IMR-90 (cell line): ENCODE measurements at places on chromosomes 16 and 17.

DNA sequence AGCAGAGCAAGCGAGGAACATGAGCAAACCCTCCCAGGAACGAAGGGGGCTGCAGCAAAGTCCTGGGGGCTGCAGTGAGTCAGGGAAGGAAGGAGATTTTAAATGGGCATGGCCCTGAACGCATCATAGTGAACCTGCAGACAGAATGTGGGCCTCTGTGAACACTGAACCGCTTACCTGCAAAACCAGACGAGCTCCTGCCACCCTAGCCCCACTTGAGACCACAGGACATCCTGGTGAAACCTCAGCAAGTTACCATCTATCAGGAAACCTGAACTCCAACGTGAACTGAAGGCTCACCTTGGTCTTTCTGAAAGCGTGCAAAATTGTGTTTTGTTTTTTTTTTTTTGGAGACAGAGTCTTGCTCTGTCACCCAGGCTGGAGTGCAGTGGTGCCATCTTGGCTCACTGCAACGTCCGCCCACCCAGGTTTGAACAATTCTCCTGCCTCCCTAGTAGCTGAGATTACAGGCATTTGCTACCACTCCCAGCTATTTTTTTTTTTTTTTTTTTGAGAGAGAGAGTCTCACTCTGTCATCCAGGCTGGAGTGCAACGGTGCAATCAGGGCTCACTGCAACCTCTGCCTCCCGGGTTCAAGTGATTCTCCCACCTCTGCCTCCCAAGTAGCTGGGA is 30.8 kb downstream of the FANCA start:
- peaks cover 24% of the 10 kb centered on the region for H3K36me3 ChIP-seq
- no peaks in the 10 kb centered on the region for H3K4me1 ChIP-seq
- H3K27ac ChIP-seq, result no peak overlapping the region
- no peak for DNase-seq
- H3K4me3 ChIP-seq, result no peak overlapping the region

- H3K4me1 ChIP-seq, result peaks cover 12% of the 10 kb centered on the region
- H3K4me3 ChIP-seq, result no peak overlapping the region
- no peak for DNase-seq
- no peak overlapping the region for H3K27ac ChIP-seq
- H3K36me3 ChIP-seq, result no peaks in the 10 kb centered on the region
Measured at GRCh38 chr16:53913920-53914319, 210.0 kb downstream of the FTO start.

DNA sequence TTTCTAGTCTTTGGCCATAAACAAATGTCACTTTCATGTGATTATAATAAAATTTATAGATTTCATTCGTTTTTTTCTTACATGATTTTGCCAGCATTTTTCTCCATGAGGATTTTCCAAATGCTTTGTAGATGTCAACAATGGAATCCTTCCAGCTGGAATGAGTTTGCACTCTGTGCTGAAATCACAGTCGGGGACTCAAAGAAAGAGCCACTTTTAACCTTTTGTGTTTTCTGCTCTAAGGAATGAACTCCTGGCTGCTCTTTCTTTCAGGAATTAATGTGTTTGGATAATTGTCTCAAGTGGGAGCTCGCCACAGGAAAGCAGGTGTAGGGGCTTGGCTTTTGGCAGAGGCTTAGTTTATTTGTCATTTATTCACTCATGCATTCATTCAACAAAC is 372.3 kb upstream of the SALL1 start:
- H3K27ac ChIP-seq, result peak overlapping the region; percentile 11; the same call in 1 of the 2 replicates
- H3K4me3 ChIP-seq, result no peak overlapping the region
- no peaks in the 10 kb centered on the region for H3K36me3 ChIP-seq
- no peaks in the 10 kb centered on the region for H3K27me3 ChIP-seq
- DNase-seq, result peak; percentile 49

DNA sequence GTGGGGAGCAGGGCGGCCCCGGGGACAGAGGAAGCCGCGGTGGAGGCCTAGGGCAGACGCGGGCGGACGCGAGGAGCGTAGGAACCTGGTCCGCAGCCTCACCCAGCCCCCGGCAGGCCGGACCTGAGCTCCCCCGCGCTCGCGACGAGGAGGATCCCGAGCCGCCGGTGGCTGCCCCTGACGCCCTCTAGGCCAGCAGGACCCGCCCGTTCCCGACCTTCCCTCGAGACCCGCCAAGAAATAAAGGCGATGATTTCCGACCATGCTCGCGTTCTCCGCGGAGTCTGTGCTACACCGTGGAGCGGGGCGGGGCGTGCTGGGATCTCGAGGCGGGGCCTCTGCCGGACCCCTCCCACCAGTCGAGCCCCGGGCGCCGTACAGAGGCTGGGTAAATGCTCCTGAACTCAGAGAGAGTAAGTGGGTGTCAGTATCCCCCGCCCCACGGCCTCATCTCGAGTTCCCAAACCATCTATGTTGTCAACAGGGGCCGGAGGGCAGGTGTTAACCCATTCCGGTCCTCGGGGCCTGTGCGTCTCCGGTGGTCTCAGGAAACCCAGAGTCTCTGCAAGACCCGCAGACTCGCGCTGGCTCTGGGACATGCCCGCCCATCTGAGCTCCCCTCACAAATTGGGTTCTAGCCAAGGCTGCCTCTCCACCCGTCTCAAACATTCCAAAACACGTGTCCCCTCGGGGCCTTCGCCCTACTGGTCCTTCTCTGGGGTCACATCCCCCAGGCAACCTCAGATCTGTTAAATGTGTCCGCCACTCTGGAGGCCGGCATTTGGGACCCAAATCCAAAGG is 13.7 kb downstream of the SYCE1L start:
- DNase-seq, result no peak
- H3K4me1 ChIP-seq, result peaks cover 3% of the 10 kb centered on the region
- no peak overlapping the region; the same call in 1 of the 2 replicates for H3K27ac ChIP-seq
- H3K36me3 ChIP-seq, result no peaks in the 10 kb centered on the region

DNA sequence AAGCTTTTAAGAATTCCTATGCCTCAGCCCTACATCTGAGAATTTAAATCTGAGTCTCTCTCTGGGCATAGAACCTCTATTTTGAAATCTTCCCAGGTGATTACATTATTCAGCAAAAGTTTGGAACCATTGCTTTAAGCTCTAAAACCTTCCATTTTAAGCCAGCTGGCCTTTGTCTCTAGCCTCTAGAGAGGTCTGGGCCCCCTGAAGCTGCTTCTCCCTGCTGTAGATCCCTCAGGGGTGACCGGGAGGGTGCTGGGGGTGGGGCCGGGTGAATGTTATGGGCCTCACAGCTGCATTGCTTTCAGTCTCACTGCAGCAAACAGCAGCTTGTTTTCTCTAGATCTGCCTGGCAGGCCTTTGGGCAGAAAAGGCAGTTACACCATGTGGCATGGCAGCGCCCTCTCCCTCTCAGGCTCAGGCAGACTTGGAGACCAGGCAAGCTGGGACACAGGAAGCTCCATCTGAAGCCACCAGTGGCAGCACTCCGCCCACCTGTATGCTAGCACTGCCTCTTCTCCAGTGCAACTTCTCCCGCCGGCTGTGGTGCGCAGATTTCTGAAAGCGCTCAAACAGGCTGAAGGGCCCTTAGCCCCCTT is 66.3 kb downstream of the MPRIP start:
- H3K27me3 ChIP-seq, result no peaks in the 10 kb centered on the region
- no peak overlapping the region for H3K4me3 ChIP-seq
- H3K27ac ChIP-seq, result peak overlapping the region; percentile 35; the same call in 1 of the 2 replicates

GRCh38 chr16:57049678-57050077 is 42.7 kb upstream of the CPNE2 start:
- H3K27me3 ChIP-seq, result no peaks in the 10 kb centered on the region
- DNase-seq, result no peak
- H3K4me1 ChIP-seq, result peaks cover 3% of the 10 kb centered on the region; the same call in 1 of the 2 replicates
- no peak overlapping the region for H3K27ac ChIP-seq
- peaks cover 14% of the 10 kb centered on the region for H3K36me3 ChIP-seq

GRCh38 chr17:9661027-9661426 is 15.7 kb downstream of the USP43 start:
- H3K27me3 ChIP-seq, result no peaks in the 10 kb centered on the region
- no peaks in the 10 kb centered on the region for H3K4me1 ChIP-seq
- H3K36me3 ChIP-seq, result no peaks in the 10 kb centered on the region
- DNase-seq, result no peak
- H3K27ac ChIP-seq, result no peak overlapping the region

DNA sequence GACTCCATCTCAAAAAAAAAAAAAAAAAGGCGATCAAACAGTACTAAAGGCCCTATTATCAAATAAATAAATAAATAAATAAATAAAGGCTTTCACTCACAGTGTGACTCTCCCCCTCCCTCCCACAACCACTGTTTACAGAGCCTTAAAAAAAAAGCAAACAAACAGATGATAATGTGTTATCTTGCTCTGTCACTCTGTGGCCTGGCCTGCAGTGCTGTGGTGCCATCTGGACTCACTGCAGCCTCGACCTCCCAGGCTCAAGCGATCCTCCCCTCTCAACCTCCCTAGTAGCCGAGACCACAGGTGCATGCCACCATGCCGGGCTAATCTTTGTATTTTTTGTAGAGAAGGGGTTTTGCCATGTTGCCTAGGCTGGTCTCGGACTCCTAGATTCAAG is 8.1 kb upstream of the NAGLU start:
- H3K4me1 ChIP-seq, result peaks cover 23% of the 10 kb centered on the region
- DNase-seq, result no peak
- H3K27me3 ChIP-seq, result no peaks in the 10 kb centered on the region
- no peak overlapping the region for H3K27ac ChIP-seq

DNA sequence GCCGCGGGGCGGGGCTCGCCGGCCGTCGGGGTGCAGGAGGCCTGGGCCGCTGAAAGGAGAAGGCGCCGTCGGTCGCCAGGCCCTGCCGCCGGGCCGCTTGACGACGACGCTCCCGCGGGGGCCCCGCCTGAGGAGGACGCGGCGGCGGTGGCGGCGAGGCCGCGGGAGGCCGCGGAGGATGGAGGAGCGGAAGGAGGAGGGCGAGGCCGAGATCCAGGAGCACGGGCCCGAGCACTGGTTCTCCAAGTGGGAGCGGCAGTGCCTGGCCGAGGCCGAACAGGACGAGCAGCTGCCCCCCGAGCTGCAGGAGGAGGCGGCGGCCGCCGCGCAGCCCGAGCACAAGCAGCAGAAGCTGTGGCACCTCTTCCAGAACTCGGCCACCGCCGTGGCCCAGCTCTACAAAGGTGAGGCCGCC is 430 bp downstream of the HAPSTR1 start:
- peak overlapping the region; percentile 93 for H3K4me3 ChIP-seq
- no peaks in the 10 kb centered on the region; the same call in 1 of the 2 replicates for H3K4me1 ChIP-seq
- no peaks in the 10 kb centered on the region for H3K27me3 ChIP-seq
- peak overlapping the region; percentile 98 for H3K27ac ChIP-seq
- no peak for DNase-seq
- H3K36me3 ChIP-seq, result peaks cover 14% of the 10 kb centered on the region

DNA sequence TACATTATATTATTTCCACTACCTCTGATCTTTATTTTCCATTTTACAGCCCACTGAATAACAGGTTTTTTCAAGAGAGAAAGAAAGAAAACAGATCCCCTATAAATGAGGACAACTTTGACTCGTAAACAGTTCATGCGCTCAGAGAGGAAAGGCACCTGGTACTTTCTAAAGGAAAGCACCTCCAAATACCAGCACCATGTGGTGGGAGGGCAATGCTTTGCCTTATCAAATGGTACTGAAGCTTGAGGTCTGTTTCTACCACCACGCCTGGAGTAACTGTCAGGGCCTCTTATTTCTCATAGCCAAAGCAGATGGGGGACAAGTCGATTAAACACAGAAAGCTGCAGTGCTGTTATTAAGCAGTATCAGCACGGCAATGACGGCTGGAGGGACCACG is 510.3 kb upstream of the ZFHX3 start:
- no peaks in the 10 kb centered on the region for H3K4me1 ChIP-seq
- no peak overlapping the region for H3K27ac ChIP-seq
- DNase-seq, result no peak
- no peak overlapping the region for H3K4me3 ChIP-seq
- no peaks in the 10 kb centered on the region for H3K36me3 ChIP-seq

- no peak overlapping the region for H3K4me3 ChIP-seq
- H3K4me1 ChIP-seq, result peaks cover 3% of the 10 kb centered on the region
- H3K36me3 ChIP-seq, result no peaks in the 10 kb centered on the region
- no peak overlapping the region for H3K27ac ChIP-seq
- no peak for DNase-seq
Measured at GRCh38 chr17:75459590-75460267, 3.3 kb downstream of the TMEM94 start.

GRCh38 chr17:55742272-55743102 is 8.4 kb upstream of the PCTP start:
- H3K27ac ChIP-seq, result no peak overlapping the region
- H3K36me3 ChIP-seq, result no peaks in the 10 kb centered on the region
- no peaks in the 10 kb centered on the region for H3K4me1 ChIP-seq
- no peaks in the 10 kb centered on the region for H3K27me3 ChIP-seq
- H3K4me3 ChIP-seq, result no peak overlapping the region

DNA sequence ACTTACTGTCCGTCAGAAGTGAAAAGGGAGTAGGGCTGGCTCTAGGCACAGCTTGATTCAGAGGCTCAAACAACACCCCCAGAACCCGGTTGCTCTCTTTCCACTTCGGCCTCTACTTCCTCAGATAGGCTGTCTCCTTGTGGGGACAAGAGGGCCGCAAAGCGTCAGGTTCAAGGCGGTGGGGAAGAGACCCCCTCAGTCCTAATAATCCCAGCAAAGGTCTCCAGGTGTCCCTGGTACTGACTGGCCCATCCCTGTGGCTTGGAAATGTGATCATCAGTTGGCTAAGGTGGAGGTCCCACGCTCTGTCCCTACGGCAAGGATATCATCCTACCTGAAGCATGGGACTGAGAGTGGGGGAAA is 26.0 kb downstream of the NGFR start:
- peaks cover 1% of the 10 kb centered on the region; the same call in 1 of the 2 replicates for H3K4me1 ChIP-seq
- DNase-seq, result no peak
- no peak overlapping the region for H3K27ac ChIP-seq
- no peaks in the 10 kb centered on the region for H3K36me3 ChIP-seq
- H3K27me3 ChIP-seq, result peaks cover 67% of the 10 kb centered on the region

GRCh38 chr16:75099738-75100602 is 16.6 kb downstream of the LDHD start:
- DNase-seq, result no peak
- H3K27me3 ChIP-seq, result no peaks in the 10 kb centered on the region
- peaks cover 4% of the 10 kb centered on the region; the same call in 1 of the 2 replicates for H3K36me3 ChIP-seq
- no peak overlapping the region; the same call in 1 of the 2 replicates for H3K27ac ChIP-seq
- peaks cover 12% of the 10 kb centered on the region; the same call in 1 of the 2 replicates for H3K4me1 ChIP-seq

DNA sequence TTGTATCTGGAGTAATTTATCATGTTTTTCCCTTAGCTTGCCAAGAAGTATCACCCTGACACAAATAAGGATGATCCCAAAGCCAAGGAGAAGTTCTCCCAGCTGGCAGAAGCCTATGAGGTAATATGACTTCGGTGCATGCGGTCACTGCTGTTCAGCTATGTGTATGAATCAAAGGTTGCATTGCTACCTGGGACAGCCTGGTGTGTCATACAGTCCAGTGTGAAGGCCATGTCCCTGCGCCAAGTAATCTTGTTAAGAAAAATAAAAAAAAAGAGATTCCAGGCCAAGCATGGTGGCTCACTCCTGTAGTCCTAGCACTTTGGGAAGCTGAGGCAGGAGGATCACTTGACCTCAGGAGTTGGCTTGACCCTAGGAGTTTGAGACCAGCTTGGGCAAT is 11.7 kb downstream of the DNAJA3 start:
- DNase-seq, result no peak
- no peaks in the 10 kb centered on the region for H3K27me3 ChIP-seq
- H3K4me1 ChIP-seq, result peaks cover 5% of the 10 kb centered on the region

DNA sequence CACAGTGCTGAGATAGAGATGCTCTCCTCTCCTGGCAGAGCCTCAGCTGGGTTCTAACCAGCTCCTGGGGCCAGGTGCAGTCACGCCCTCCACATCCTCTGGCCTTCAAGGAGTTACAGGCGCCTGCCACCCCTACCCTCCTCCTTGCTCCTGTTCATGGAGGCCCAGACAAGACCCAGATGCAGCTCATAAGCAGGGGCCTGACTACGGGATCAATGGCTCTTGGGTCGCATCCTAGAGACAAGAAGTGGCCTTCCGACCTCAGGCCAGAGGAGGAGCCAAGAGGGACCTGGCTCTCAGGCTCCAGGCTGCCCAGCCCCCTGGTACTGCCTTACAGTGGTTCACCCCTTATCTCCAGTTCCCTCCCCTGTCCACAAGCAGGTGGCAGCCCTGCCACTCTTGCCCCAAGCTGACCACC is 23.0 kb downstream of the ARHGAP27 start:
- no peaks in the 10 kb centered on the region for H3K36me3 ChIP-seq
- peaks cover 17% of the 10 kb centered on the region for H3K27me3 ChIP-seq
- H3K27ac ChIP-seq, result no peak overlapping the region
- H3K4me1 ChIP-seq, result peaks cover 6% of the 10 kb centered on the region; the same call in 1 of the 2 replicates
- DNase-seq, result no peak
